ENCODE measurements at places on chromosomes 7 and 10.

DNA sequence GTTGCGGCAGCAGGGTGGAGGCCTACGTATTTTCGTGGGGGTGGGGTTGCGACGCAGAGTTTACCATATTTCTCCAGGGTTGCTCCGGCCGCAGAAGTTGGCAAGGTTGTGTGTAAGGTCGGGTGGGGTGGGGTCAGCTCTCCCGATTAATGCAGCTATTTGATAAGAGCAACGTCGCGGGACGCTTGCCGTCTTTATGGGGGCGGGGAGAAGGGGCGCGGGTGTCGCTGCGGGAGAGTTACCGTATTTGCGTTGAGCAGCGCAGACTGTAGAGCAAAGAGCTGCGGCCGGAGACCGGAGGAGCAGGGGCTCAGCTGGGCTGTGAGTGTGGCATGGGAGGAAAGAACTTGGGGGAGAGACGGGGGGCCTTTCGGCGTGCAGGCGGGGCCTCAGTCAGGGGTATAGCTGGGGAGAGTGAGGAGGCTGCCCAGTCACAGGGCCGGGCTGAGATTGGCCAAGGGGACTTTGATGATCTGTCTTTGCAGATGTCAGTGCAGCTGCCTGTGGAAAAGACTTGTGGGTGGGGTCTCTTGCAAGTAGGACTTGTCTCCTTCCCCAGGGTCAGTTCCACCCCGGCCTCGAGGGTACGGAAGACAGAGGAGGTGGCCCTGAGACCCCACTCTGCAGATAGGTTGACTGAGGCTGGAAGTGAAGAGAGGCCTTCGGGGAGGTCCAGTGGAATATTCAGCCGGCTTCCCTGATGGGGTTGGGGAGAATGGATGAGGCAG, 26.6 kb downstream of the ZNF775 start:
- DNase-seq, result peak; percentile 48

GRCh38 chr7:47191876-47192291, 390.0 kb downstream of the TNS3 start:
- DNase-seq, result no peak

GRCh38 chr10:84837877-84838276, 509.5 kb downstream of the CCSER2 start:
- no peak for DNase-seq

- no peak for DNase-seq
Measured at GRCh38 chr10:97046456-97047082, 139.2 kb downstream of the SLIT1 start.

GRCh38 chr10:107442035-107442505, 277.6 kb upstream of the SORCS1 start:
- no peak for DNase-seq

GRCh38 chr7:1979591-1980560, 252.9 kb downstream of the MAD1L1 start:
- DNase-seq, result no peak

DNA sequence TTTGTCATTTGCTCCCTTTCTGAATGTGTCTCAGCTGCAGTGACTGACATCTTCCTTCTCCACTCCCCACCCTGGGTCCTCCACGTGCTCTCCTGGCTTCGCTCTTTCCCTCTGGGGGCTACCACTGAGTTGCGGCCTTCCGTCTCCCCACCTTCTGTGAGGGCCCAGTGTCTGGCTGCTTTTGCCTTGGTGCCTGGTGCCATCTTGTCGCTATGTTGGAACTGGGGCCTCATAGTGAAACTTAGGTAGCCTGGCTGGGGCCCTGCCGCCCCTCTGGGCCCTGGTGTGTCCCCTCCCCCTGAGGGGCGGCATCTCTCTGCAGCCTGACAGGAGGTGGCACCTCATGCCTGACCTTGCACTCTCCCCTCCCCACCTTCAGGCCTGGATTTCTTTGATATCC, 144.1 kb downstream of the ANLN start:
- DNase-seq, result no peak

DNA sequence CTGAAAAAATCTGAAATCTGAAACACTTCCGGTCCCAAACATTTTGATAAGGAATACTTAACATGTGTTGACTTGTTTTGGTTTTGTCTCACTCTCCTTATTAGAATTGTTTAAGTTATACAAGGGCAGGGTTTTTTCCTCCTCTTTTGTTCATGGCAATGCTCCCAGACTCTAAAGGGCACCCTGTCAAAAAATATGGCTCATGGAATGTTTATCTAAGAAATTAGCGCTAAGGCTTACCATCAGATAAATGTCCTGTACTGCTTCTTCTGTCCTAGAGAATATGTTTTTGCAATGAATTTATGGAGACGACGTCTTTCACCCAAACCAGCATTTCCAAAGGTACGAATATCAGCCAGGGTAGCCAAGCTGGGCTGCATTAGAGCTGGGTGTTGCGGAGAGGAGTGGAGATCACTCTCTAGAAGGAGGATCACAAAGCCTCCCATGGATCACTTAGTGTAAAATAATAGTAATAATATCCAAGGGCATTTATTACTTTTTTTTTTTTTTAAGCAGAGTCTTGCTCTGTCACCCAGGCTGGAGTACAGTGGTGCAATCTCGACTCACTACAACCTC, 46.8 kb downstream of the ERLIN1 start:
- no peak for DNase-seq

DNA sequence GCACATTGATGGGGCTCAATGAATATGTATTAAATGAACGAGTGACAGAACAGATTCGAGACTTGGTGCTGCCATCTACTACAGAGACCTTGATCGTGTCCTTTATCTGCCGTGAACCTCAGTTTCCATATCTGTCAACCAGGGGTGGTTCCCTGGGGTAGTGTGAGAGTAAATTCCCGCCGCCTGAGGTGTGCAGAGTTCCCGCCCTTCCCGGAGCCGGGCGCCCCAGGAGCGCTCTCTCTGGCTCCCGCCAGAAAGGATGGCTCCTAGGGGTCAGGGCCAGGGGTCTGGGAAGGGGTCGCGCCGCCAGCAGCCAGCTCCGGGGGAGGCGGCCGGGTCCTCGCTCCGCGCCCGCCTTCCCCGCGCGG, 333 bp upstream of the PLCE1 start:
- DNase-seq, result no peak

DNA sequence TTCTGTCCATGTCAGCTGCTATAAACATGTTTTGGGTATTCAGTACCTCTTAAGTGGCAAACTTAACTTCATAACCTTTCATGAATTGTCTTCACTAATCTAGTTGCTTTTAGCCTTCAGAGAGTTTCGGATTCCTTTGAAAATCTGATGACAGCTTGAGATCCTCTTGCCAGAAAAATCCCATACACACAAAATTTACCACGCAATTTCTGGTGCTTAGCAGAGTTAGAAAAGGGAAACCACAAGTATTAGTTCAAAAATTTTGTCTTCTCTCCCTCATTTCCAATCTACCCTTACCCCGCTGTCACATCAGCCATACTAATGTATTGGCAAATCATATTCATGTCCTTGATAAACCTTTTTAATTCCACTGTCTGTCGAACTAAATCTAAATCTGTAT, 72.7 kb upstream of the TMEM106B start:
- no peak for DNase-seq

DNA sequence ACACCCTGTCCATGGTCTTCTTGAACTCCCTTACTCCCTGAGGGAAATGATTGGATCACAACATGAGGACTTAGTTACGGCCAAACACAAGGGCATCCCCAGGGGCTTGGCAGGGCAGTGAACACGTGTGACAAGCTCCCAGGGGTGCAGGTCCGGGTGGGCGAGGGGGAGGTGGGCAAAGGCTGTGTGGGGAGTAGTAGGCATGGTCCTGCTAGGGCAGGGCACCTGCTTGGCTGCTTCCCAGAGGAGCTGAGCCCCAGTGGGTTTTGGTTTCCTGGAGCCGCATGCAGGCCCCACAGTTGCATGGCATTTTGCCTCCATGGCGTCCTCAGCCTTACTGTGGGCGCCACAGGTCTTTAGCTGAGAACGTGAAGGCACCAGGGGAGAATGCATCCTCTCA, 46.6 kb upstream of the ZNF32 start:
- no peak for DNase-seq

GRCh38 chr10:5524641-5525560, at the start of gene CALML3:
Gene CALML3, plus strand, starts transcription at chr10:5524961. Its CDS starts 125 bp downstream, at chr10:5525086.
- no peak for DNase-seq

GRCh38 chr7:98423043-98423442, 22.2 kb upstream of the BAIAP2L1 start:
- DNase-seq, result no peak

DNA sequence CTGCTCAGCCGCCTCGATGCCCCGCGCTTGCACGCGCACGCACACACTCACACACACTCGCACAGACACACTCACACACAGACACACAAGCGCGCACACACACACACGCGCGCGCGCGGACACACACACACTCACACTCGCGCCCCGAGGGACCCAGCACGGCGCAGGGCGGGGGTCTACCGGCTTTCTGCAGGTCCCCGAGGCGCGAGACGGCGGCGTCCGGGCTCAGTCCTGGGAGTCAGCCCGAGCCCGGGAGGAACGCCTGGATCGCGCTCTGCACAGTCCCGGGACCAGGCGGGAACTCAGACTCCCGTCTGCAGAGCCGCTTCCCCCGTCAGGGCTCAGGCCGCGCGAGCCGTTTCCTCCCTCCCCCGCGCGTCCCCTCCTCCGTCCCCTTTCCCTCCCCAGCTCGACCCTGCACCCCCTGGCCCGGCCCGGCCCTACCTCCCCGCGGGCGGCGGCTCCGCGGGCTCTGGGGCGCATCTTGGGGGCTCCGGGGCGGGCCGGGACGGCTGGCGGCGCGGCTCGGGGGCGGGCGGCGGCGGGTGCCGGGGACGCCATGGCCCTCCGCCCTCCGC, 464 bp downstream of the DENND2A start:
- peak; percentile 20 for DNase-seq

GRCh38 chr7:2540641-2541051, 14.7 kb downstream of the BRAT1 start:
- no peak for DNase-seq

GRCh38 chr7:27670676-27671075, 8.0 kb upstream of the HIBADH start:
- no peak for DNase-seq

- DNase-seq, result no peak
Measured at GRCh38 chr10:115167751-115168150, 74.6 kb downstream of the ATRNL1 start.

DNA sequence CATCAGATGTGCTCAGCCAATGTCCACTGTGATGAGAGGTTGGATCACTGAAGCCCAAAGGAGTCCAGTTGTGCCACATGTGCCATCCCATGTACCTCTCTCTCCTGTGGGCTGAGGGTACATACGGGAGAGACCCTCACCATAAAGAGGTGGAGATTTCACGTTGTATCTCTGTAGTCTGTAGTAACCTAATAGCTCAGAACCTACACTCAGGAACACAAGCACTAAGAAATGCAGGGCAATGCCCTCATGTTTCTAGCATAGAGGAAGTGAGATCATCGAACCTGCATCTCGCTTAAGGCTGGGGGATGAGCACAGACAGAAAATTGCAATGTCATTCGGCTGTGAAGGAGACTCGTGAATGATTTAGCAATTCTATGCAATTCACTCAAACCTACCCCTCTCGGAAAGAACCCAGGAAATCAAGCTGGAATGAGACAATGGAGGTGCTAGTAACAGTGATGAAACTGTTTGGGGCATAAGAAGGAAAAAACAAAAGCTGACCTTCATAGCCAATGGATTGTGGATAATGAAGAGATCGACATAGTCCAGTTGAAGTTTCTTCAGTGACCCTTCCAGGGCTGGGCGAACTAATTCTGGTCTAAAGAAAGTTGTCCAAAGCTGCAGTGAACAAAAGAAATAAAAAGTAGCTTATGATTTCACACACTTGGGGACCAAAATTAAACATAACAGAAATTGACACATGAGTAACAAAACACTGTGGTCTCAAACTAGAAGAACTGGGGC, 80.3 kb upstream of the UCN3 start:
- DNase-seq, result no peak

GRCh38 chr10:99917963-99918825, 91.6 kb downstream of the DNMBP start:
- DNase-seq, result no peak

DNA sequence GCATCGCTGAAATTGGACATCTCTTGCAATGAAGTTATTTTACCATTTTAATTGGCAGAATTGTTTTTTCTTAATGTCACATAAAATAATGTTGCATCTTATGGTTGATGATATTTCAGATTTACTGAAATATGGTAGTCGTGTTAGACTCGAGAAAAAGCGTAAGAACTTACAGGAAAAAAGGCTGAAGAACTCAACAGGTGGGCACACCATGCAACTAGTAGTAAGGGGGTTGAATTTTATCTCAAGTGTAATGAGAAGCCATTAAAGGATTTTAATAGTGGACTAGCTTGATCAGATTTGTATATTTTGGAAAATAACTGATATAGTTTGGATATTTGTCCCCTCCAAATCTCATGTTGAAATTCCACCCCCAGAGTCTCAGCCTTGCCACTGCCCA, 41.1 kb downstream of the MSRB2 start:
- no peak for DNase-seq

DNA sequence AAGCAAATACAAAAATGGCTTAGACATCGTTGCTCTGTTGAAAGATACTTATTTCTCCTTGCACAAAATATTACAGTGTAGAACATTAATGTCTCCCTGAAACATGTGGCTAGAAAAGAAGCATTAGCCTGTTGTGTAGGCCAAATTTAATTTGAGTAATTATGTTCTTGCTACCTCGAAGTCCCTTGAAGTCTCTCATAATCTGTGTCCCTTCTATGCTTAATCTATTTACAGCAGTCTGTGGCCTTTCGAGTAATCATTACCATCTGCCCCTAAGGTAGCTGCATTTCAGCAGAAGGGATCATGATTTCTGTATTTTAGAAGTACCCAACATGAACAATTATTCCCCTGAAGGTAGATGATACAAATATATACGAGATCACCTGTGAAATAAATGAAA, 615.2 kb downstream of the GRM8 start:
- no peak for DNase-seq

DNA sequence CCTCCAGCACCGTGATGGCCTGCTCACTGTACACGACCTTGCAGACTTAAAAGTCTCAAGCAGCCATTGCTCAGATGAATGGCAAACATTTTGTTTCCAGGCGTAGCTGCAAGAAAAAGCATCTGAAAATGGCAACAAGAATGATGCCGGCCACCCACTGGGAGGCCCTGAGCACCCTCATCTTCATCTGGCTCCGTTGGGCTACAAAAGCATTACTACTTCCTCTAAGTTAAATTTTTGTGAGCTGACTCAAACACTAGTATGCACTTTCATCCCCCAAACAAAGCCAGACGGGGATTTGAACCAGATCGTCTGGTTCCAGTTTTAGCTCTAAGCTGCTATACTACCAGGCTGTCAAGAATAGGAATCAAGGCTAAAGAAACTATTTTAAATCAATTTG, 116.6 kb upstream of the CDK1 start:
- no peak for DNase-seq
